ENCODE measurements at places on chromosomes 11 and 22.

GRCh38 chr22:46070215-46070802 lies 80.0 kb upstream of the PPARA start:
- DNase-seq, result no peak

- DNase-seq, result no peak
These were observed 740 bp downstream of the FADS1 start for GRCh38 chr11:61815790-61816735.

GRCh38 chr11:16097543-16097942 lies 258.8 kb downstream of the SOX6 start:
- no peak for DNase-seq

- no peak for DNase-seq
These were observed 5.8 kb downstream of the MGAT3 start for GRCh38 chr22:39462443-39463221.

DNA sequence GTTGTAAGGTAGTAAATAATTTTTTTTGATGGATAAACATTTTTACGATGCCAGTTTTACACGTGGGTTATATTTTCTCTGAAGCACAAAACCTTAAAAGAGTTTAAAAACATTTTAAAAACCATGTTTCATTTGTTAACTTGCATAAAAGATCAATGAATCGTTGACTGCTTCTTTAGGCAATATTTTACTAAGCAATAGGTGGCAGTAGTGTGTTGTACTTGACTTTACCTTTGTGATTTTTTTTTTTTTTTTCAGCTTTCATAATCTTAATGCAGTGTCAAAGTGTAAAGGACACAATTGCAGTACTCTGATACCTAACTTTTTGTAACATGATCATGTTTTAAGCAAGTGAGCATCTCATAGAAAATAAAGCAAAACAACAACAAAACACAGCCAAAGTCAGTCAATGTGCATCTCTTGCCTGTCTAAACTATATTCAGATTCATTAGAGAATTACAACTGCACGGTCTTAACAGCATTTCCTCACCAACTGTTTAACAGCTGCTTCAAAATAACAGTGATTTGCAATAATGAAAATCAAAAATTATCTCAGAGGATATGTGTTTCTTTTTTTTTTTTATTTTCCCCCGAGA lies 27.7 kb downstream of the DNAJC24 start:
- no peak for DNase-seq

Data from NCI-H1436 treated with DMSO at 0.1 percent for 48 hours (cell line).